SJSA1 (cell line): ENCODE measurements at places on chromosomes 5 and 9. TPM values are rescaled to one million over a fixed set of nuclear protein-coding genes. Genes with fewer than 3 reads are reported as not detected.

Gene MYO10
- 38.8 and 54.3 TPM in 2 replicates for total RNA-seq

Gene RXRA
- 12.2 and 15.7 TPM in 2 replicates for total RNA-seq

Gene REEP2
- 0.21 TPM in 1 of 2 replicates, not detected in the other for total RNA-seq

Gene SH3PXD2B
- 23.2 and 32.3 TPM in 2 replicates for total RNA-seq

Gene SLC6A7
- not detected in 2 replicates for total RNA-seq

DNA sequence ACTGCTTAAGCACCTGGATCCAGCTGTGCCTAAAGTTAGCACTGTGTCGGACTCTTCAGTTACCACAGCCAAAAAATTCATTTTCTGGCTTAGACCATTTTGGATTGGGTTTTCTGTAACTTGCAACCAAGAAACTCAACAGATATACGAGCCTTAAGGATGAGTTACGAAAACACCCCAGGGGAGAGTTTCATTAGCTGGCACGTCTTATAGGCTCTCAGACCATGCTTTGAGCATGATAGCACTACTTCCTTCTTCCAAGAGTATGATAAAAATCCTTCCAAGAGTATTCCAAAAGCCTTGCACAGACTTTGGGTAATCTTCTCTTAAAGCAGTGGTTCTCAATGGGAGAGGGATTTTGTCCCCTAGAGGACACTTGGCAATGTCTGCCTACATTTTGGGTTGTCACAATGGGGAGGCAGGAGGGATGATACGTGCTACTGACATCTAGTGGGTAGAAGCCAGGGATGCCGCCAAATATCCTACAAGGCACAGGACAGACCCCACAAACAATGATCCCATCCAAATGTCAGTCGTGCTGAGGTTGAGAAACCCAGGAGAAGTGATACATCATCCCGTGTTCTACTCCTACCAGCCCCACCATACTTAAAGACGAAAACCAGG is 64.8 kb downstream of the SMIM23 start:
- no peak overlapping the region for H3K4me3 ChIP-seq
- H3K36me3 ChIP-seq = no peaks in the 10 kb centered on the region
- DNase-seq = peak; percentile 40
- H3K27me3 ChIP-seq = no peaks in the 10 kb centered on the region
- H3K4me1 ChIP-seq = no peaks in the 10 kb centered on the region

DNA sequence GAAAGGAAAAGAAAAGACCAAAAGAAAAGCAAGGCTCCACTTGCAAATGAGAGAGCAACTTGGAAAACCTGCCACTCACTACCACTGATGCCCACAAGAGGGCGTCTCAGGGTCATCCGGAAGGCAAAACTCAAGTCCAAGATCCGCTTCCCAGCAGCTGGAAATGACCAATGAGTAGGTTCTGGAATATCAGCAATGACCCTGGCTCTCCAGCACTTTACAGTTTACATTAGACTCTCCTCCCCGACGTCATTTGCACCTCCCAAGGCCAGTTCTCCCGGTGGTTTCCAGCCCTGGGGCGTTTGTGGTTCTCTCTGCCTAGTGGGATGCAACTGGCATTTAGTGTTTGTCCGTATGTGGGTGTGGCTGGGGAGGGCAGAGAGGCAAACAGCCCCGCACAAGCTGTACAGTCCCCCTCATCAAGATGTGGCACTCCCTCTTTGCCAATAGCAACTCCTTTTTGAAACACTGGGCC is 193.8 kb upstream of the ZNF618 start:
- H3K4me3 ChIP-seq = no peak overlapping the region
- H3K27ac ChIP-seq = peak overlapping the region; percentile 40; the same call in 1 of the 2 replicates
- H3K36me3 ChIP-seq = no peaks in the 10 kb centered on the region
- H3K4me1 ChIP-seq = peaks cover 12% of the 10 kb centered on the region
- H3K27me3 ChIP-seq = no peaks in the 10 kb centered on the region

DNA sequence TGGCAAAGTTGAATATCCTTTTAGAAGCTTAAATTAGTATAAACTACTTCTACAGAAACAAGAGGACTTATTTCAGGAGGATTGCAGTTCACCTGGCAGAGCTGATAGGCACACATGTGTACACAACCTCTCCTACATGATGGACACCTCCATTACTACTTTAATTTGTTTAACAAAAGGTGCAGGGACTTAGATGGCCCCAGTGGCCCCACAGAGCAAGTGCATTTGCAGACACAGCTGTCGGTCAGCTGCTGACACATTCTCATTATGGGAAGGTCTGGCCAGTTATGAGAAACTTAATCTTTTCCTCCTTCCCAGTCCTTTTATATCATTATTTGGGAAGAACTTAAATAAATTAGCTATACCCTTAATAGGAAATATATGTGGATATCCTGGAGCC is 28.3 kb downstream of the TDRD7 start:
- no peaks in the 10 kb centered on the region for H3K27me3 ChIP-seq
- H3K36me3 ChIP-seq = 0 out of 2 replicates have a peak, but pooled peaks cover 3% of the 10 kb centered on the region
- H3K4me1 ChIP-seq = no peaks in the 10 kb centered on the region
- no peak overlapping the region for H3K4me3 ChIP-seq

- H3K27me3 ChIP-seq = no peaks in the 10 kb centered on the region
- peaks cover 8% of the 10 kb centered on the region; the same call in 1 of the 2 replicates for H3K36me3 ChIP-seq
- peak; percentile 94 for DNase-seq
- H3K4me3 ChIP-seq = peak overlapping the region; percentile 73
- peaks cover 19% of the 10 kb centered on the region for H3K4me1 ChIP-seq
Observed at GRCh38 chr5:180809403-180810209, 7.0 kb upstream of the MGAT1 start.

- no peaks in the 10 kb centered on the region for H3K4me1 ChIP-seq
- H3K27me3 ChIP-seq = no peaks in the 10 kb centered on the region
- no peak overlapping the region for H3K27ac ChIP-seq
- peaks cover 21% of the 10 kb centered on the region for H3K36me3 ChIP-seq
- DNase-seq = no peak
Observed at GRCh38 chr9:93649610-93650261, 73.4 kb downstream of the PHF2 start.

DNA sequence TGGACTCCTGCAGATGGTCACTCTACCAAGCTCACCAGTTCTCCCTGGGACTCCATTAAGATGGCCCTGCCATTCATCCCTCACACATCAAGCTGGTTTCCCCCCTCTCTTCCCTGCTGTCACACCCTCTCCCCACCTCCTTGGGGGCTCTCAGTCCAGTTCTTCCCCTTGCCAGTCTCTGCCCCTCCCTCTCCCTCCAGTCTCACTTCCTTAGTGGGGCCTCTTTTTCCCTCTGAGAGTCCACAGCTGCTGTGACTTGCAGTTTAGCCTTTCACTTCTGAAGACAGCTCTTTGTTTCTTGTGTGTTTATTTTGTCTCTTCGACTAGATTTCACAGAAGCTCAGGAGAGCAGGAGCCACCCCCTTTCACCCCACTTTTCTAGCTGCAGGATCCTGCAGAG is 10.5 kb downstream of the DOCK2 start:
- H3K27ac ChIP-seq = no peak overlapping the region
- no peaks in the 10 kb centered on the region for H3K36me3 ChIP-seq
- H3K4me3 ChIP-seq = no peak overlapping the region
- peaks cover 26% of the 10 kb centered on the region for H3K4me1 ChIP-seq
- H3K27me3 ChIP-seq = no peaks in the 10 kb centered on the region
- no peak for DNase-seq

DNA sequence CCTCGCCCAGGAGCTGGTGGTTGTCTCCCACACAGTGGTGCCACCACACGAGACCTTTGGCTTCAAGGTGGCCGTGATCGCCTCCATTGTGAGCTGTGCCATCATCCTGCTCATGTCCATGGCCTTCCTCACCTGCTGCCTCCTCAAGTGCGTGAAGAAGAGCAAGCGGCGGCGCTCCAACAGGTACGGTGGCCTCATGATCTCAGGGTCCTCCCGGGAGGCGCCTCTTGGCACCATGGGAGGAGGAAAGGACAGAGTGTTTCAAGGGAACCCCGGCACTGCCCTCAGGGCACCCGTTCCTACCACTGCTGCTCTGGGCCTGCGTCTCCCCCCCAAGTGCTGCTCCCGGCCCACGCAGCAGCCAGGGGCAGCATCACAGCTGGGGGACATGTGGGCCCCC is 18.2 kb upstream of the CARD19 start:
- H3K27me3 ChIP-seq = no peaks in the 10 kb centered on the region
- H3K4me3 ChIP-seq = no peak overlapping the region
- DNase-seq = no peak
- H3K4me1 ChIP-seq = peaks cover 5% of the 10 kb centered on the region; the same call in 1 of the 2 replicates
- H3K27ac ChIP-seq = no peak overlapping the region

DNA sequence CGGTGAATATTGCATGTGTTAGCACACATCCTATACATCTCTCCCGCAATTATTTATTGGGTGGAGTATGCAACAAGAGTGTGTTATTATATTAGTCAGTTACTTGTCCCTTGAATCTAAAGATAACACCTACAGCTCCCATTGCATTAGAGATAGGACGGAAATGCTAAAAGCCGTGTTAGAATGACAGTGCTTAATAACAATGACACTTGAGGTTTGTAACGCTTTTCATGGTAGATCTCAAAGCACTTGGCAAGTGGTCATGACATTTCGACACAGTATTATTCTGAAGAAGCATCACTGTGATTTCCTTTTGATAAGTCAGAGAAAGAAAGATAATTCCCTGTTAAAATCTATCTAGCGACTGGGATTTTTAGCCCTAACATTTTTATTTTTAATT is 33.4 kb upstream of the TRIO start:
- H3K4me3 ChIP-seq = no peak overlapping the region
- H3K36me3 ChIP-seq = no peaks in the 10 kb centered on the region
- H3K27ac ChIP-seq = no peak overlapping the region; the same call in 1 of the 2 replicates
- no peaks in the 10 kb centered on the region for H3K27me3 ChIP-seq
- H3K4me1 ChIP-seq = peaks cover 47% of the 10 kb centered on the region
- DNase-seq = no peak

DNA sequence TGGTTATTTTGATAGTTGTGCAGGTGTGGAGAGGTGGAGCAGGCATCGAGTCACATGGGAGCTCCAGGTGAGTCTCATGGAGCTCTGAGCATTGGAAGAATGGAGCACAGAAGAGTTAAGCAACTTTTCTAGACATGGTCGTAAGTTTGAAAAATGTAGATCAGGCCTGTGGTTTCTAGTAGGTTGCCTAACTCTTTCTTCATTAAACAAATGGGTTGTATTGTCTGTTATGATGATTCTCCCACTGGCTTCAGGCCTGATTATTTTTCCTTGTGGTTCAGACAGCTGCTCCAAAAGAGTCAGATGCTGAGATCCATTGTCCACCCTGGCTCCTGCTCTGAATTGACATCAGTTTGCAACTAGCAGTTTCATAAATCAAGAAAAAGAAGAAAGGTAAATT is 80.3 kb upstream of the RPS23 start:
- no peaks in the 10 kb centered on the region for H3K27me3 ChIP-seq
- no peak overlapping the region for H3K4me3 ChIP-seq
- DNase-seq = no peak
- H3K4me1 ChIP-seq = peaks cover 13% of the 10 kb centered on the region
- no peak overlapping the region for H3K27ac ChIP-seq

GRCh38 chr5:14440582-14441431 is 140.8 kb upstream of the OTULINL start:
- peaks cover 56% of the 10 kb centered on the region for H3K4me1 ChIP-seq
- no peaks in the 10 kb centered on the region for H3K27me3 ChIP-seq
- H3K4me3 ChIP-seq = peak overlapping the region; percentile 29
- peaks cover 33% of the 10 kb centered on the region for H3K36me3 ChIP-seq

DNA sequence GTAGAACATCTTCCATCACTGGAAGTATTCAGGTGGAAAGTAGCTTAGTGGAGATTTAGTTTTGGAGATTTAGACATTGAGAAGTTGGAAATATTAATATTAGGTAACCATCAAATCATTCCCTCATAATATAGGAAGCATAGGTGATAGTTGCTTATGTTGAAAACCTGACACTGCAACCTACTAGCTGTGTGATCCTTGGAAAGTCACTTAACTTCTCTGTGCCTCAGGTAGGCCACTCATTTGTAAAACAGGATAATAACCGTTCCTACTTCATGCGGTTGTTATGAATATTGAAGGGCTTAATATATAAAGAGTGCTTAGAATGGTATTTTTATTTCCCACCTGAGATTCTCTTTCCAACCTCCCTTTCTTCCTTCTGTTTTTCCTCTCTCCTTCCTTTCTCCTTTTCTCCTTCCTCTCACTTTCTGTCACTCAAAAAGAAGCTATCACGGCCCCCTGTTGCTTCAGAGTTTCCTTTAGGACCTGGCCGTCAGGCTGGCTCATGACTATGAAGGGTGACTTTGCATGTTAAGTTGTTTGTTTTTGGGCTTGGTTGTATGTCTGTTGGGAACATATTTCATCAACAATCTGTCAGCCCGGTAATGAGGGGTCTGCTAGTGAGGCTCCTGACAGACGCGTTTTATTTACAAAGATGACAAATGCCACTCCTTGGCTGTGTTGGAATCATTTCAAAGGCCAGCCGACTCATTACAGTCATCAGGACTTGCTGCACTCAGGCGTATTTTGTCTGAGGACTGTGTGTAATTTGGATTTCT is 31.0 kb downstream of the DOCK2 start:
- peaks cover 33% of the 10 kb centered on the region for H3K4me1 ChIP-seq
- H3K27ac ChIP-seq = peak overlapping the region; percentile 38
- peak; percentile 70 for DNase-seq
- no peaks in the 10 kb centered on the region for H3K27me3 ChIP-seq
- no peaks in the 10 kb centered on the region for H3K36me3 ChIP-seq
